Activated naive CD4-positive, alpha-beta T cell treated with anti-CD3 and anti-CD28 coated beads, Interleukin-2, amount 10 ng/mL, durations not matched to agents 7 days and 5 days (primary cell): ENCODE measurements at places on chromosomes 3 and 15.

DNA sequence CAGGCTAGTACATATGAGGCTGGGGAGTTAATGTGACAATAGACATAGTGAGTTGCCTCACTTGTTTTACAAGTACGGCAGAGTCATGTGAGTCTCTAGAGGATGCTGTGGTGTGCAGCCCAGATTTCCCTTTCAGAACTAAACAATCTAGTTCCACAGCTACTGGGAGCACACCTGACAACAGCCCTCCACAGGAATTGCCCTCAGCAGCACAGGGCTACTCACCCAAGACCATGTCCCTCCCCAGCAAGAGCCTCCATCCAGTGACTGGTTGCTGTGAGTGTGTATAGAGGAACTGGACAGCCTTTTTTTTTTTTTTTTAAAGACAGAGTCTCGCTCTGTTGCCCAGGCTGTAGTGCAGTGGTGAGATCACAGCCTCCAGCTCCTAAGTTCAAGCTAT lies 40.2 kb upstream of the UBE2E2 start:
- no peak for DNase-seq

DNA sequence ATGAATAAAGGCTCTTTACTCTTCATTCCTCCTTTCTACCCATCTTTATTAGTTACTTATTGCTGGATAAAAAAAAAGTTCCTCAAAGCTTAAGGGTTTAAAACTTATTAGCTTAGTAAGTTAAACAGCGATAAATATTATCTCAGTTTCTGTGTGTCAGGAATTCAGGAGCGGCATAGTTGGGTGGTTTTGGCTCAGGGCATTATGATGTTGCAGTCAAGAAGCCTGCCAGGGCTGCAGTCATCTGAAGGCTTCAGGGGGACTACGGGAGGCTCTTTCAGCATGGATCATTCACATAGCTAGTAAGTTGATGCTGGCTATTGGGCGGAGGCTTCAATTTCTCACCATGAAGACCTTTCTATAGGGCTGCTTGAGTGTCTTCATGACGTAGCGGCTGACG lies 1.9 kb upstream of the DLG1 start:
- no peak for DNase-seq

GRCh38 chr3:29099775-29100174 lies 181.1 kb upstream of the RBMS3 start:
- no peak for DNase-seq

GRCh38 chr3:142152384-142152783 lies 3.0 kb upstream of the TFDP2 start:
- peak; percentile 31 for DNase-seq

GRCh38 chr15:65095011-65095746 lies 18.6 kb downstream of the KBTBD13 start:
- DNase-seq: no peak

DNA sequence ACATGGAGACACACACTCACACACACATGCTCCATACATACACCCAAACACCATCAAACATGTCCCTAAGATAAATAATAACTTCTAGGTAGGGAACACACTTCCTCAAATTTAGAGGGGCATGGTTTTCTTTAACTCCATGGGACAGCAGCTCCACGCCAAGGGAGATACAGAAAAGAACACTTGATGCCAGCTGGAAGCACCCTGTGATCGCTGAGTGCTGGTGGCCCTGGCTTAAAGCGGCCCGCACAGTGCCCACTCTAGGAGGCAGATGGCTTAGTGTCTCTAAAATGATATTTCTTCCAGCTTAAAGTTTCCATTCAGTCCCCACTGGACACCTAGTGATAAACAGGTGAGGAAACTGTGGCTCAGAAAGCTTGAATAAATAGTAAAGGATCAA lies 232.9 kb downstream of the UACA start:
- no peak for DNase-seq

DNA sequence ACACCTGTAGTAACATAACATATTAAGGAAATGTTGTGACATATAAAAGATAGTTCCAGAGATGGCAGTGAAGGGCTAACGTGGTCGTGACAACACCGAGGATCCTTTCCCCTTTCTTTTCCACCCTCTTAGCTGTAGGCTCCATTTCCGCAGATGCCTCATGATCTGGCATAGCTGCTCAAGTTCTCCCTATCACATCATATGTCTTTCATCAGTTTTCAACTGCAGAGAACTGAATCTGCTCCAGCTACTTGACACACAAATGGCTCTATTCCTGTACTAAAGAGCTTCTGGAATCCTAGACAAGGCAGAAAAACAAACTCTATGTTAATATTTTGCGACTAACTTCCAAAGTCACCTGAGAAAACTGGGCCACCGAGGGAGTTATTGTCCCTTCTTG lies 275.0 kb upstream of the SLCO3A1 start:
- DNase-seq: no peak

- no peak for DNase-seq
These were observed 116.2 kb upstream of the PLAAT1 start for GRCh38 chr3:193124861-193125260.

GRCh38 chr15:86647810-86648440 lies 568.3 kb downstream of the AGBL1 start:
- DNase-seq: no peak

GRCh38 chr3:35772381-35773015 lies 133.2 kb downstream of the ARPP21 start:
- no peak for DNase-seq

- DNase-seq: no peak
These were observed 107.5 kb upstream of the ARHGEF26 start for GRCh38 chr3:154013736-154014135.

GRCh38 chr3:12871404-12871983 lies 30.1 kb upstream of the RPL32 start:
- DNase-seq: no peak

DNA sequence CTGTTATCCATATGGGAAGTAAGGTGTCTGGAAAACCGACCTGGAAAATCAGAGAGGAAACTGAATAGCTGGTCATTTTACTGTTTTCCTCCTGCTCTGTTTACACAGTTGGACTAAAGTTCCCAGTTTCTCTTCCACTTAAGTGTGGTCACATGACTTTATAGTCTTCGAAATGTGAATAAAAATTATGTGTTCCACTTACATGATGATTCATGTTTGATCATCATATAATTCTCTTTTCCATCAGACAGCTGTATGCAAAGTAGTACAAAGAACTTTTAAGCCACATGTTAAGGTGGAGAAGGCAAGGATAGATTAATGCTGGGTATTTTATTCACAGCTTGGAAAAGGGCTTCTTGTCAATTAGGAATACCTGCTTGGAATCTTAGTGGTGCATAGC lies 525.5 kb upstream of the BCHE start:
- no peak for DNase-seq

GRCh38 chr15:70783041-70783440 lies 19.7 kb upstream of the UACA start:
- no peak for DNase-seq

DNA sequence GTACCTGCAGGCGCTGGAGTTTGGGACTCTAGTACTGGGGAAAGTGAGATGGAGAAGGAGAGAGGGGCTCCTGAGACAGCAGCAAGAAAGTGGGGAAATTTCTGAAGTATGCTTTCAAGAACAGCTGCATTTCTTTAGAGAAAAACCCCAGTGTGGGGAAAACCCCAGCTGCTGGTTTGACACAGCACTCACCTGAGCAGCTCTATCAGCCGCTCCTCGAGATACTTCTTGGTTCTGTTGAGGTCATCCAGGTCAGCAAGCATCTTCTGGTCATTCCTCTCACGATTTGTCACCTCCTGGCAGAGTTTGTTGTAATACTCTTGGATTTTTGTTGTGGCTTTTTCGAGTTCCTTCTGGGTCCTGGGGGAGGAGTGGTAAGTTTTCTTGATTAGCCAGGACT lies 18.8 kb downstream of the CXCR6 start:
- no peak for DNase-seq

- no peak for DNase-seq
These were observed 10.2 kb upstream of the PLXND1 start for GRCh38 chr3:129616713-129617112.
